ENCODE measurements at places on chromosomes 2 and 18.
A peak's percentile ranks its signal among the peaks of the same experiment; 100 is the strongest.

- DNase-seq: no peak
Observed at GRCh38 chr18:13465124-13465446, 246.5 kb downstream of the LDLRAD4 start.

- DNase-seq: no peak
Observed at GRCh38 chr2:145339646-145340045, 819.7 kb upstream of the ZEB2 start.

- no peak for DNase-seq
Observed at GRCh38 chr2:28496781-28497180, 921 bp downstream of the PLB1 start.

DNA sequence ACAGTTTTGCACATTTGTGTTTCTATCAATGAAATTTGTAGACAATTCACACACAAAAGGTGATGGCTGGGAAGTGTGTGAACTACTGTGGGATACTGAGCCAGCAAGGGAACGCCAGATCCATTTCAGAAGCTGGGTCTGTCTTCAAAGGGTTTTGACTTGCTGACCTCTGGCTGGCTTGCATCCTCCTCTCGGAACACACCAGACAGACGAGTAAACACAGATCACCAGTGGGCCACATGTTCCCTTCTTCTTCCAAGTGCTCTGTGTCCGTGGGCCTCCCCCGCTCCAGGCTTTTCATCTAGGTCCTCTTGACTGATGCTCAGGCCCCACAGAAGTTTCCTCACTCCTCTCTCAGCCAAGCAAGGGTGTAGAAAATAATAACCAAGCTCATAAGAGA is 122.2 kb upstream of the OSR1 start:
- DNase-seq: no peak

GRCh38 chr2:203461746-203462145 is 73.4 kb downstream of the RAPH1 start:
- DNase-seq: no peak

DNA sequence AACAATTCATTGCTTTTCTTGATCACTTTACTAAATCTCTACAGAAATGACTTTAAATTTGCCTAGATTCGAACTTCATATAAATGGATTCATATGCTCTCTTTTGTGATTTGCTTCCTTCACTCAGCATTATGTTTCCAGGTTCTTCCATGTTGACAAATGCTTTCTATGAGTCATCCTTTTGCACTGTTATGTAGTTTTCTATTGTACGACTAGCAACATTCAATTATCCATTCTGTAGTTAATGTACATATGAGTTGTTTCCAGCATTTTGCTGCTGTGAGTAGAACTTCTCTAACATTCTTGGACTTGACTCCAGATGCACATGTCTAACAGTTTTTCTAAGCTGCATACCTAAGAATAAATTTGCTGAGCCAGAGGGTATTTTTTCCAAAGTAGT is 66.5 kb upstream of the NEUROD1 start:
- DNase-seq: no peak

- DNase-seq: no peak
Observed at GRCh38 chr2:70643715-70644114, 90.1 kb upstream of the TGFA start.

- no peak for DNase-seq
Observed at GRCh38 chr2:143683977-143684376, 554.8 kb downstream of the ARHGAP15 start.

GRCh38 chr18:21632393-21632792 is 20.3 kb downstream of the SNRPD1 start:
- DNase-seq: no peak

DNA sequence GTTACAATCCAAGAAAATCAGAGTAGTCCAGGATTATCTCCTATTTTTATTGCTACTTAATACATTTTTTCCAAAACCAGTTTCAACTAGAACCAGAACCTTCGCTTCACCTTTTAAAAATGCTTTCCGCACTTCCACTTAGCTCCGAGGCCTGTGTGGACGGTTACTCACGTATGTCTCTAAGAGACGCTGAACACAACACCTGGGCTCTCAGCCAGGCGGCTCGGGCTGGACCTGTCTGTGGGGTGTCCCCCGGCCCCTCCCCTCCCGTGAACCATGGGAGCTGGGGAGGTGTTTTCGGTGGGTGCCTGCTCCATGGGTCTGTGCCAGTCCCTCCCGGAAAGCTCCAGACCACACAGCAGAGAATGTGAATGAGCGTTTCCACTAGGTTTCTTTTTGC is 223.8 kb downstream of the GLI2 start:
- no peak for DNase-seq

- DNase-seq: no peak
Observed at GRCh38 chr2:218963601-218964000, 4.1 kb downstream of the CDK5R2 start.

DNA sequence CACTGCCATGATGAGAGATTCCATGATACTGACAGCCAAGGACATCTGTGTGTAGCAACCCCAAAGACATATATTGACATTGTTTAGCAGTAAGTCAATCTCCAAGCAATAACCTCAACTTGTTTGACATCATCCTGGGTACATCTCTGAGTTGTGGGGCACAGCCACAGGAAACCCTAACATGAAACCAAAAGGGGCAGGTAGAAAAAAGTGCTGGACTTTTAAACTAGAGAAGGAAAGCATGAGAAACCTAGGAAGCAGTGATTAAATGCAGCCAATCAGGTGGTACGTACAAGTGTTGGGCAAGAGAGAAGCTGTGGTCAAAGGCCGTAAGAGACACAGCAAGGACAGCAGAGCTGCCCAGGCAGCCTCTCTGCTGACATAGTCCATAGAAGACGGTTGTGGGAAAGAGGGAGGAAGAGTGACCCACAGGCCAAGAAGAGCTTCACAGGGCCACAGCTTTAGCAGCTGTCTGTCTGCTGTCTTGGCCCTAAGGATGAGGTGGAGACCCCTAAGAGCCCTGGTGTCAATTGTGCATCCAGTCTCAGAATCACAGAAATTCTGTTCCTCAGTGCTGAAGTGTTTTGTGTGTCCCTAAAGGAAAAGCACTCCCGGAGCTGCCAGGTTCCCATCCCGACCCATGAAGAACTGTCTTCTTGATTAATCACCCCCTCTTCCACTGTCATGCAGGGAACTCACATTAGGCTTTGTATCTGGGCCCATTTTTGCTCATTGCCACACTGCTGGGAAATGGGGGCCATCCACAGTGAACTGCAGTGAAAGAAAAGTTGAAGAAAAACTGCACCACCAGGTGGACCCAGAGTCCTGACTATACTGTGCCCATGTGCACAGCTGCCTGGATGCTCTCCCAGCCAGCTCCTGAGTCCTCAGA is 25.4 kb upstream of the CHN1 start:
- no peak for DNase-seq

DNA sequence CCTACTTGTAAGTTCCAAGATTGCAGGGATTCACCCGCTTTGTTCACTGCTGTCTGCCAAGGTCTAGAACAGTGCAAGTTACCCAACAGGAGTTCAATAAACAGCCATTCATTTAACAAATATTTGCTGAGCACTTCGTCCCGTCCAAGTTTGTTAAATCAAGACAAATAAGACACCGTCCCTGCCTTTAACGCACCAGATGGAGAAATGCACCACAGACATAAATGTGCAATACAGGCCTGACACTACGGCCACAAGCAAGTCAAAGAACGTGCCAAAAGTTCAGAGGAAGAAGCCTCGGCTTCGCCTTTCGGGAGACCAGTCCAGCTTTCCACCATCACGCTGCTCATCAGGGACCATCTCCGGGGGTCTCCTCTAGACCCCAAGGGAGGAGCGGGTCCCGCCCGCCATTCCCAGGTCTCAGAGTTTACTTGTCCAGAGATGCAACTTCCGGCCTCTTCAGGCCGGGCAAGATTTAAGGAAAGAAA is 429 bp downstream of the C2orf76 start:
- DNase-seq: no peak

DNA sequence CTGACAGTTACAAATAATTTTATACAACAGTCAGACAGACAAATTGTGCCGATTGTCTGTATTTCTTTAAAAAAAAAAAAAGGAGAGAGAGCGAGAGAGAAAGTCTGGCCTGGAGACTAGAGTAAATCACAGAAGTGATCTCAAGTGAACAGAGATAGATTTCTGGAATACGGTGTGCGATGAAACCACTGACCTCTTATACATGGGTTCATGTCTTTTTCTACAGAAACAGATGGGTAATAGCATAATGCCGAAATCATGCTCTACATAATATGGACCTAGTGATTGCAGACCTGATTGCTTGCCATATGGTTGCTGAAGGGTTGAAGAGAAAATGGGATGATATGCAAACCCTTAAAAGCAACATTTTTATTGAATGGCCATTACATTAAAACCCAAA is 403.3 kb upstream of the FANCL start:
- DNase-seq: no peak

DNA sequence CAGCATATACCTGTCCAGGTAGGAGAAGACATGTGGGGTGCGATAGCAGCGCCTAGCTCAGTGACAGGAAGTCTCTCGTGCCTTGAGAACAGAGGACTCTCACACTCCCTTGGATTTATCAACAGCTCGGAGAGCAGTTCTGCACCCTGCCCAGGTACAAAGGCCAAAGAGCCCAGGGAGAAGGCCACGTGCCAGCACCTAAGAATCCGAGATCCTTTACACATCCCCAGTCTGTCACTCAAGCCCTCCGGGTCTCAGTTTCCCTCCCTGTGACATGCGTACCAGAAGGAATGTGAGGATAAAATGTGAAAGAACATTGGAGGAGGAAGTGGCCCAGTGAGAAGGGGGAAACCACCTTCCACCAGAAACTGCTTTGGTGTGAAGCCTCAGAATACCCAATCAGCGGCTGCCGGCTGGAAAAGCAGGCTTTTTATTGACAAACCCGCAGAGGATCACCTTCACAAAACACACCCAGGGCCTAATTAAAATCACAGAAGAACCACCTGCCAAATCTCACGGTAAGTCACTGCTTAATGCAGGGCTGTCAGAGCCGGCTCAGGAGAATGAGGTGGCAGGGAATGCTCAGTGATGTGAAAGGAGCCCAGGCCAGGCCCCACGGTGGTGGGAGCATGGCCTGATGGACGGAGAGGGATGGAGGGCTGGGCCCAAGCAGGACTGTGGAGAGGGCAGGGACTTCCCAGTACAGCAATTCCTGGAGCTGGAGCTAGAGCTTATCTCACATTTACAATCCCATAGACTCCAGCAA is 66.3 kb downstream of the MYO5B start:
- DNase-seq: peak; percentile 82

- peak; percentile 33 for DNase-seq
Observed at GRCh38 chr18:23872701-23873550, 141.6 kb upstream of the TTC39C start.

DNA sequence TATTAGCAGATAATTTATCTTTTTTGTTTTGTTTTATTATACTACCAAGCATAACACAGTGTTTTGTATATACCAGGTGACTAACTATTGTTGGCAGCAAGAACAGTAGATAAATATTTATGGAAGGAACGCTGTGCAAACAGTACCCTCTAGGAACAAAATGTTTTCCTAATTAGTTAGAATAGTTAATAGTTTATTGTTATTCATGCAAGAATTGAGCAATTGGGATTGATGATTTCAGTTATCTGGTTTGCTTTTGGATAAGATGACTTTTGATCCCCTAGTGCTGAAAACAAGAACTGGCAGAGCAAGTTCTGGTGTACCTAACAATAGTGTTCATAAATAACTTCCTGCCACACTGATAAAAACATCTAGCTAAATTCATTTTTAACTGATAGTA is 323.3 kb downstream of the TGIF1 start:
- no peak for DNase-seq

DNA sequence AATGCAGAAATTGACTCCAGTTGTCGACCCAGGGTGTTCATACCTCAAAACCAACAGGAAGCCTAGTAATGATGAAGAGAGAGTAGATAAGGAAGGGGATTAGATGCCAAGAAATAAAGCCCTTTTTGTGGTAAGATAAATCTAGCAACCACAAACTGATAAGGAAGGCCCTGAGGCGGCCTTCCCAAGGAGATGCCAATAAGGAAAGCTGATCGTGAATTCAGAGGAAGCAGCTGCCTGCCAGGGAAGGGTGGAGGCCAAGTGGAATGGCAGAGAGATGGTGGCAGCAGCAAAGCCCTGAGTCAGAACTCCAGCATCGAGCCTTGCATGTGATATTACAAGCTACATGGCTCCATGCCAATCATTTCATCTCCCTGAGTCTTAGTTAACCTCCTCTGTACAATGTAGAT is 126.3 kb downstream of the IRS1 start:
- no peak for DNase-seq

DNA sequence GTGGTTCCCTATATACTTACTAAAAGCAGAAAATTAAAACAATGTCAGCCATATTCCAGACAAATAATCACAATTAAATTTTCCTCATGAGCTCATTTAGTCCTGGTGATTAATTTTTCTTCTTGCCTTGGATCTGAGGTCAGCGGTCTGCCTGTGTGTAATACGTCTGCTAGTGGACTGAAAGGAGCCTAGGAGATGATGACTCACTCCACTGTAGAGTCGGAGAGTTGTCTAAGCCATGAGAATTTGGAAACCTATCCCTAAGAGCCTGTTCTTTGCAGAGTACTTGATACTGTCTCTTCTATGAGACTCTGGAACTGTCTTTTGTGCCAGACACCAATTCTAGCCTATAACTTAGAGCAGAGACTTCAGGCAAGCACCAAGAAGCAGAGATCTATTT is 94.2 kb upstream of the RAB27B start:
- no peak for DNase-seq

GRCh38 chr2:234796045-234796591 is 155.7 kb upstream of the SH3BP4 start:
- peak; percentile 51 for DNase-seq

- no peak for DNase-seq
Observed at GRCh38 chr2:71990122-71990521, 157.5 kb downstream of the CYP26B1 start.

- DNase-seq: no peak
Observed at GRCh38 chr2:74982577-74982976, 24.1 kb downstream of the POLE4 start.

DNA sequence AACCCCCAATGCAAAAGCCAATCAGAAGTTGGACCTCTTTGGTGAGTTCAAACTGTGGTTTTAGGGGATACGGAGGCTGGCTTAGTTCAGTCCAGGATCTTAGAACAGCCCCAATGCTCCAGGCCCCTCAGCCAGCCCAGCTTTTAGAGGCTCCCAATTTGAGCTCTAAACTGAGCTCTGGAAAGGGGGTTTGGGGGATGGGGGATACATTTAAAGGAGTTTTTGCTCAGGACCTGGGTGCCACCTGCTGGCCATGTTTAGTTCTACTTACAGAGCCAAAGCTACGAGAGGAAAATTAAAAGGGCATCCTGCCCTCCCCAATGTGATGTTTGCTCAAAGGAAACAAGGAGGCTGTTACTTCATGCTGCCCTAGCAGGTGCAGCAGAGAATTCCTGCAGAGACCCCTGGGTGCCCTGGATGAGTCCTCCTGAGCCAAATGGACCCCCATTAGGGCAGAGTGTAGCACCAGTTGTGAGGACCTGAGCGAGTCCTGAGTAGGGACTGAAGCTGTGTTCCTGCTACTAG is 15.9 kb upstream of the TMEM214 start:
- DNase-seq: peak; percentile 11

GRCh38 chr18:31942291-31942998 is 483 bp downstream of the TRAPPC8 start:
- no peak for DNase-seq

Data from DMS153 (cell line).